ENCODE measurements at places on chromosomes 7 and 10. TPM values are rescaled to one million over a fixed set of nuclear protein-coding genes. Genes with fewer than 3 reads are reported as not detected.

DNA sequence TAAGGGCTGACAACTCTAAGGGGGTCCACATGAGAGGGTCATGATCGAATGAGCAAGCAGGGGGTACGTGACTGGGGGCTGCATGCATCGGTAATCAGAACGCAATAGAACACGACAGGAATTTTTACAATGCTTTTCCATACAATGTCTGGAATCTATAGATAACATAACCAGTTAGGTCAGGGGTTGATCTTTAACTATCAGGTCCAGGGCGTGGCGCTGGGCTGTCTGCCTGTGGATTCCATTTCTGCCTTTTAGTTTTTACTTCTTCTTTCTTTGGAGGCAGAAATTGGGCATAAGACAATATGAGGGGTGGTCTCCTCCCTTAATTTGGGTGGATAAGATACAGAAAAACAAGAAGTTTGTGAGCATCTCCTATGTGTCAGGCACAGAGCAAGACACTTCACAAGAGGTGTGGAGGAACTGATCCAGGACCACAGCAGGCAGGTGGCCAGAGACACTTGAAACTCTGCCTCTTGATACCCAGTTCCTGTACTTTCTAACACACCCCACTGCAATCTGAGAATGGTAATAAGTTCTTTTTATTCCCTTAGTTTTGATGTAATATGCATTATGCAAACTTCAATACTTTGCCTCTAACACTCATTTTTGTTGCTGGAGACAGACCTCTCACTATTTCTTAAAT, 18.0 kb upstream of the MRLN start:
- no peak for DNase-seq

GRCh38 chr10:79147796-79148451, 79.2 kb downstream of the ZMIZ1 start:
- no peak for DNase-seq

DNA sequence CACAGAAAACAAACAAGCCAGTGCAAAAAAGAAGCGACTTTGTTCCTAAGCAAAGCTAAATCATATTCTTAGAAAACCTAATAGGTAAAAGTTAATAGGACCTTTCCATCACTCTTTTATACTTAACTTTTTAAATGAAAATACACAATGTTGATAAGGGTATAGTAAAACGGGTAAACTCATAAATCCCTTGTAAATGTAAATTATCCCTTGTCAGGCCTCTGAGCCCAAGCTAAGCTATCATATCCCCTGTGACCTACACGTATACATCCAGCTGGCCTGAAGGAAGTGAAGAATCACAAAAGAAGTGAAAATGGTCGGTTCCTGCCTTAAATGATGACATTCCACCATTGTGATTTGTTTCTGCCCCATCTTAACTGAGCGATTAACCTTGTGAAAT, 76.4 kb downstream of the GSAP start:
- no peak for DNase-seq

- DNase-seq, result no peak
Measured at GRCh38 chr7:30649717-30650420, 32.4 kb downstream of the CRHR2 start.

- no peak for DNase-seq
Measured at GRCh38 chr10:129344731-129345355, 122.2 kb upstream of the MGMT start.

DNA sequence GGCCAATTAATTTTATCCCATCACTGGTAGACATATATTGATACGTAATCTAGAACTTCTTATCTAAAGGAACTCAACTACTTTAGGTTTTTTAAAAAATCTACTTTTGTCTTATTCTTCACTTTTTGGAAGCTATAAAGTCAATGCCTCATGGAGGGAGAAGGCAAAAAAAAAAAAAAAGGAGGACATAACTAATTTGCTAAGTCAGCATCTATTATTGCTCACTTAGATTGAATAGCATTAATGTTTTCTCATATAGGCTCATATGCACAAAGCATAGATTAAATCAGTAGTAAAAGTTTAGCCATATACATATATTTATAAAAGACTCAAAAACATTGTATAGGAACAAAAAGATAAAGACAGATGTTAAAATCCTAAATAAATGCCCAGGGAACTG, 179.3 kb upstream of the DGKB start:
- no peak for DNase-seq

DNA sequence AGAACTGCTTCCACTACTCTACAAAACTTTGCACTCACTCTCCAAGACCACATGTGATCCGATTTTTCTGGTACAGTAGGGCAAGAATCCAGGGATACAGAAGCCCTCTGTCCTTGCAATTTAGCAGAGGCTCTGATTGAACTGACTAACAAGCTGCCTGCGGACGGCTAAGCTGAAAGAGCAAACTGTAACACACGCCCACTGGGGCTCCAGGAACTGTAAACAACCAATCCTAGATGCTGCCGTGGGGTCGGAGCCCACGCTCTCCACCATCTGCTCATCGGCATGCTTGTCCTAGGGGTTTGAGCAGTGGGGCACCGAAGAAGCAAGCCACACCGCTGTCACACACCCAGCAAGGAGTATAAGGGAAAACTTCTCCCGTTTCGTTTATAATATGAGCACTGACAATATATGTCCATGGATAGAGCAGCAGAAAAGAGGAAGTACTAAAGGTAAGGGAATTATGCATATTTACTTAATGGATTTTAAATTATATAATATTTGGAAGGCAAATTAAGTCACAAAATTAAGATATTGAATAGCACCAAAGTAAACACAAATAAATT, 634.4 kb upstream of the POT1 start:
- DNase-seq, result no peak

GRCh38 chr7:130648580-130648979, 20.0 kb downstream of the COPG2 start:
- DNase-seq, result no peak

DNA sequence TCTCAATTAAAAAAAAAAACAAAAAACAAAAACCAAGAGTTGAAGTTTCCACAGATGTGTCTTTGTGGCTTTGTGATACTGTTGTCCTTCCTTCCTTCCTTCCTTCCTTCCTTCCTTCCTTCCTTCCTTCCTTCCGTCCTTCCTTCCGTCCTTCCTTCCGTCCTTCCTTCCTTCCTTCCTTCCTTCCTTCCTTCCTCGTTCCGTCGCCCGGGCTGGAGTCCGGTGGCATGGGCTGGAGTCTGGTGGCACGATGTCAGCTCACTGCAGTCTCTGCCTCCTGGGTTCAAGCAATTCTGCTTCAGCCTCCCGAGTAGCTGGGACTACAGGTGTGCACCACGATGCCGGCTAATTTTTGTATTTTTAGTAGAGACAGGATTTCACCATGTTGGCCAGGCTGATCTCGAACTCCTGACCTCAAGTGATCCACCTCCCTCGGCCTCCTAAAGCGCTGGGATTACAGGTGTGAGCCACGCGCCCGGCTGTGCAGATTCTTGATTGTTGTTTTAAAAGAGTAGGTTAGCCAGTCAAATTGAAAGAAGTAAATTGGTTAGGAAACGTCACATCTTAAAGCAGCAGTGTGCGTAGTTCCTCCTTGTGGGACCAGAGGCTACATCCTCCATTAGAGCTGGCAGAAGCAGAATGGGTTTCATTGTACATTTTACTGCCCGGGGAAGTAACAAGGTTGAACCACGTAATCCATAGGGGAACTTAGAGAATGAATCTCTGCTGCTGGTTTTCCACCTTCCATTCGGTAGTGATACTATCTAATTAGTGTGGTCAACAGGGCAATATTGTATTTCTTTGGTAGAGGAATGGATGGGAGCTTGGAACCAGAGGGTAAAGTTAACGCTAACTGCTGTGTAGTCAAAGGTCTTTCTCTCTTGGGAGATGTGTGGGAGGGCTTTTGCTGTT, 20.6 kb downstream of the DNAJB6 start:
- DNase-seq, result no peak

DNA sequence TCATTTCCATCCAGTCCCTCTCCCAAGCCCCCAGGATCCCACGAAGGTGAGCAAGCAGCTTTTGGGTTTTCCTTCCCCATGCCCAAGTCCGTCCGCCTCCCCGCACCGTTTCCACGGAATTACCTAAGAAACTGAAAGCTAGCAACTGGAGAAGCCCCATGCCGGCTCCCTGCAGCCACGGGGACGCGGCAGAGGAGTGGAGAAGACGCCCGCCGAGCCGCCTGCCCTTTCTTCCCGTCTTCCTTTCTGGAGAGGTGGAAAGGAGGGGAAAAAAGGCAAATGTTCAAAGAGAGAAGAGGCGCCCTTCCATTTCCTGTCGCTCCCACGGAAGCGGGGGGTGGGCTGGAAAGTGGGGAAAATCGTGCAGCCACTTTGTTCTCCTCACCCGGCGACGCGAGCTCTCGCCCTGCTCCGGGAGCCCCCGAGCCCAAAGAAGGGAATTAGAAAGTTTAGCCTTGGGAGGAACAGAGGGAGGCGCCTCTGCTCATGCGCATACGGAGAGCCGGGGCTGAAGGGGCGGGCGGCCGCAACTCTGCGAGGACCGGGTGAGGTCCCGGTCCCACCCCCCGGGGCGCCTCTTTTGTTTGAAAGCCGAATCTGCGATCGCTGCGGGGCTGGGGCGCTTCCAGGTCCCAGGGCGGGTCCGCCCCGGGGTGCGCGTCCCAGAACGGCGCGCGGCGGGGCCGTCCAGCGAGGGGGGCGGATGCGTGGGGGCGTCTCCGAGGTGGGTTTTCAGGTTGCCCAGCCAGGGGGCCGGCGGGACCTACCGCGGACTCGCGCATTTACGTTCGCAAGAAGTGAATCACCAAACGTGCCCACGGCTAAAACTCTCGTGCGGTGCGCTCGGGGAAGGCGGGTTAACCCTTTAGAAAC, at the start of gene LAMB1:
Gene LAMB1 (minus strand): TSS at position 436 of the 873 bp plus-strand sequence. CDS start 276 bp downstream, at position 160.
- DNase-seq, result peak; percentile 73

- DNase-seq, result no peak
Measured at GRCh38 chr7:13987395-13987794, 2.1 kb downstream of the ETV1 start.

GRCh38 chr10:69123747-69124562, at the start of gene VPS26A:
TSS of gene VPS26A (plus strand) at chr10:69124178. CDS start at chr10:69124278, 100 bp downstream.
- peak; percentile 99 for DNase-seq

DNA sequence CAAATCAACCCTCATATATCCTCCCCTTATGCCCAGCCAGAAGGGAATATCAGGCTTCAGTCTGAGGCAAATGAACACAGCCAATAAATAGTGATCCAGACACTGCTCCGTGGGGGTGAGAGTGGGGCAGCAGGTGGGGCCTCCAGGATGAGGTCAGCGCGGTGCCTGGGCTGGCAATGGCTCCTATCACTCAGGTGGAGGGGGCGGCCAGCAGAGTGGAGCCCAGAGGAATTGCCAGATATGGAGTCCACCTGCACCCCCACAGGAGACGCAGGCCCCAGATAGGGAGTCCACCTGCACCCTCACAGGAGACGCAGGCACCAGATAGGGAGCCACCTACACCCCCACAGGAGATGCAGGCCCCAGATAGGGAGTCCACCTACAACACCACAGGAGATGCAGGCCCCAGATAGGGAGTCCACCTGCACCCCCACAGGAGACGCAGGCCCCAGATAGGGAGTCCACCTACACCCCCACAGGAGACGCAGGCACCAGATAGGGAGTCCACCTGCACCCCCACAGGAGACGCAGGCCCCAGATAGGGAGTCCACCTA, 78.0 kb upstream of the PPP2R2D start:
- DNase-seq, result peak; percentile 37

GRCh38 chr10:53130337-53130736, 357.8 kb upstream of the MBL2 start:
- no peak for DNase-seq

GRCh38 chr7:76193883-76194282, 7.8 kb upstream of the SRRM3 start:
- DNase-seq, result no peak

GRCh38 chr10:133062085-133062484, 25.6 kb upstream of the ADGRA1 start:
- DNase-seq, result no peak

Gene OR6B1
- total RNA-seq, result not detected

Gene CPXM2
- 0.45 TPM for total RNA-seq

Gene AGMO
- total RNA-seq, result 33.0 TPM

Gene SNCG
- total RNA-seq, result 2.0 TPM

Gene NUTM2E
- 0.08 TPM for total RNA-seq

Gene CC2D2B
- total RNA-seq, result 0.10 TPM

Gene TTYH3
- total RNA-seq, result 15.5 TPM

Gene DKK1
- total RNA-seq, result 0.38 TPM

Gene UCN3
- not detected for total RNA-seq

Gene TFEC
- 0.81 TPM for total RNA-seq

Data from left lobe of liver (tissue), 2 donors.